Type B pancreatic cell (in vitro differentiated cells): ENCODE measurements at places on chromosomes 13 and 19.

GRCh38 chr19:16535381-16535780 is 6.9 kb downstream of the CHERP start:
- DNase-seq = no peak
- no peaks in the 10 kb centered on the region for H3K27me3 ChIP-seq
- H3K27ac ChIP-seq = no peak overlapping the region
- peaks cover 20% of the 10 kb centered on the region for H3K36me3 ChIP-seq
- no peaks in the 10 kb centered on the region for H3K4me1 ChIP-seq
- no peak overlapping the region for H3K4me3 ChIP-seq

GRCh38 chr19:47511681-47512080 is 3.2 kb downstream of the NAPA start:
- H3K27ac ChIP-seq = peak overlapping the region; percentile 95
- no peak for DNase-seq
- no peaks in the 10 kb centered on the region for H3K27me3 ChIP-seq
- peaks cover 6% of the 10 kb centered on the region for H3K36me3 ChIP-seq

- DNase-seq = no peak
- H3K4me3 ChIP-seq = no peak overlapping the region
- no peak overlapping the region for H3K27ac ChIP-seq
- peaks cover 4% of the 10 kb centered on the region for H3K4me1 ChIP-seq
- H3K27me3 ChIP-seq = no peaks in the 10 kb centered on the region
Measured at GRCh38 chr19:4059453-4059871, 7.2 kb downstream of the ZBTB7A start.

DNA sequence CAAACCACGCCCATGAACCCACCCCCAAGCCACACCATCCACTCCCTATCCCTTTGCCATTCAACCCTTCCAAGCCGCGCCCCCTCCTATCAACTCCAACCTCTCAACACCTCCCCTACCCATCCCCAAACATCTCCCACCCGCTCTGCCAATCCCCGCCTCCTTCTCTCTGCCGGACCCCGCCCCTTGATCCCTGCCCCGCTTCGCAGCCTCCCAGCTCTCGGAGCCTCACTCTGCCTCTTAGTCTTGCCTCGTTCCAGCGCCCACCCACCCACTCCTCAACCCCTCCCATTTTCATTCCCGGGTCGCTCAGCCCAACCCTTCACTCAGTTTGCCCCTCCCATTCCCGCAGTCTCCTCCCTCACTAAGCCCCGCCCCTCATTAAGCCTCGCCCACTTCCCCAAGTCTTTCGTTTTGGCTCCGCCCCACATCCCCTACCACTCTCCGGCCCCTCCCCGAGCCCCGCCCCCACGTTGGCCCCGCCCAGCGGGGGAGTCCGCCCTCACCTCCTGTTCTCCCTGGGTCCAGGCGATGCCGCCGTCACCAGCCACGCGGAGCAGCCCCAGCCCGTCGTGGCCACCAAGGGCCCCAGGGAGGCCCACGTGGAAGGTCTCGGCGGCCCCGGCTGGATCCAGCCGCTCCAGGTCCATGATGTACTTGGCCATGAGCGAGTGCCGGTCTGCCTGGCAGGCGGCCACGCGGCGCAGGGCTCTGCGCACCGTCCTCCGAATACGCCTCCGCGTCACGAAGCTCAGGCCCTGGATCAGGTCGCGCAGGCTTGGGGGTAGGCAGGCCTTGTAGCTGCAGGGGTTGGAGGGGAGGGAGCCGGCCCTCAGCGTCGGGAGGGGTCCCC is 5.7 kb downstream of the JAK3 start:
- H3K4me1 ChIP-seq = no peaks in the 10 kb centered on the region
- peaks cover 25% of the 10 kb centered on the region for H3K27me3 ChIP-seq
- peak; percentile 92 for DNase-seq
- no peaks in the 10 kb centered on the region for H3K36me3 ChIP-seq
- peak overlapping the region; percentile 83 for H3K4me3 ChIP-seq

DNA sequence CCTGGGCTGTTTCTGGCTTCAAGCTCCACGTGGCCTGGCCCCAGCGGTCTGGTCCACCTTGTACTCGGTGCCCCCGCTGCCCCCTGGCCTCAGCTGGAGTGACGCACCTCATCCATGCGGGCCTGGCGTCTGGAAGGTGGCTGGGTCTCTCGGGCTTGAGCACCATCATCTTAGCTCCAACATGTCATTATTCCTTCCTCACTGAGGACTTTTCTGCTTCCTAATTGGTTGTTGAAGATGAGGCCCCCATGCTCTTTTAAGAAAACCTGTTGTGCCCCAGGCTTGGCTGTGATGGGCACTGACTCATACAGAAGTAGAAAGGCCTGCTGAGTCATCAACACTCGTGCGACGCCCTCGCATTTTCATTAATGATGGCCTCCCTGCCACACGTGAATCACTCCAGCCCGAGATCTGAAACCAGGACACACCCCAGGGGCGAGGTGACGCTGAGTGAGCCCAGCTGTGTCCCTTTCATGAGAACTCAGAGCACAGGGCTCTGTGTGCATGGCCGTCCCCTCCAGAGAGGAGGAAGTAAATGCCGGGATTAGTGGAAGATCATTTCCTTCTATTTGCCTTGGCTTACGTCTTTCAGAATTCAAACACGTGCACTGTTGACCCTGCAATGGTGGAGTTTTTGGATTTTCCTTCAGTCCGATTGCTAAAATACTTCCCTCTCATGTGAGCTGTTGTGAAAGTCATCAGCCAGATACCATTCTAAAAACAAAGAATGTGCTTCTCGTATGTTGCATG is 14.0 kb upstream of the GJA3 start:
- H3K27me3 ChIP-seq = peaks cover 28% of the 10 kb centered on the region
- no peak for DNase-seq
- H3K4me3 ChIP-seq = peak overlapping the region; percentile 57
- H3K27ac ChIP-seq = peak overlapping the region; percentile 93
- no peaks in the 10 kb centered on the region for H3K36me3 ChIP-seq

DNA sequence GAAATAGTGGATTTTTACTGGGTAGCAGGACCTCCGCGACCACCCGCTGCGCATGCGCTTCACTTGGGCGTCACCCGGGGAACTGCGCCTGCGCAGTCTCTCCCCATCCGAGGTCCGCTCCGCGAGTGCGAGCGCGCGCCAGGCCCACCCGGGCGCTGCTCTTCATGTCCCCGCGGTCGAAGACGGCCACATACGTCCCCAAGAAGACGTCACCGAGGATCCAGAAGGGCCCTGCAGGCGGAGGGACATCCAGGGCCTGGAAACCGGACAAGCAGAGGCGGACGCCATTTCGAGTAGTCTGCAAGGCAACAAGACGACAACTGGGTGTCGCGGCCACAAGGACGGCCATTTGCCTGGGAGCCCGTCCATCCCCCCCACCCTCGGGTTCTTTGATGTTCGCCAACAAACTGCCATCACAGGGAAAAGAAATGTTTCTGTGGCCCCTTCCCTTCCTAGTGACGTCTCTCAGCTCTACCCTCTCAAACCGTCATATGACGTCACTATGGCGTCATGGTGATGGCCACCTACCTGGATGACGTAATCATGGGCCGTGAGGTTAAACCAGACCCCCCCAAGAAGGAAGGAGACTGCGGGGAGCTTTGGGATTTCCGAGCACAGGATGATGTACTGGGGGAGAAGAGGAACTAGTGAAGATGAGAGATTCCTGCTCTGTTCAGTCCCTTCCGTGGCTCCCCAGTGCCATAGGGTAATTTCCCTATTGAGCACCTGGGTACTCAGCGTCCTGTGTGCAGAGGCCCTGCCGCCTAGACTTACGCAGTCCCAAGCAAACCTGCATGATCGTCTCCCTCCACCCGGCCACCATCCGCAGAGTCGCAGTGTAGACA is 6.7 kb downstream of the NAPSA start:
- no peak overlapping the region for H3K4me3 ChIP-seq
- no peaks in the 10 kb centered on the region for H3K27me3 ChIP-seq
- H3K36me3 ChIP-seq = peaks cover 6% of the 10 kb centered on the region
- DNase-seq = no peak

GRCh38 chr13:42970824-42971690 is 21.0 kb downstream of the EPSTI1 start:
- peaks cover 33% of the 10 kb centered on the region for H3K4me1 ChIP-seq
- peaks cover 9% of the 10 kb centered on the region for H3K36me3 ChIP-seq
- no peak for DNase-seq

DNA sequence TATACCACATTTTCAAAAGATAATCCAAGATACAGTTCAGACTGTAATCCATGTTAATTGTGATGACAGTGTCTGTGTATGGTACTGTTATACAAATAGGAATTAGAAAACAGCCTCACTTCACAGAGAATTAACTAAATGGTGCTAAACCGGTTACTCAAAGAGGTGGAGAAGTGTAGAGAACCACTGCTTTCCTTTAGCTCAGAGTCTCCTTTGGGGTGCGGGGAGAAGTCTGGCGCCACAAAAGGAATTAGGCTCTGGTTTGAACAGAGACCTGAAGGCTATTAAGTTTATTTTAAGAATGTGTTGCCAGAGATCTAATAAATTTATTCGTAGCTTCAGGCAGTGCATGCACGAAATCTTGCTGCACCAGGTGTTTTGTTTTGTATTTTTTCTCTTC is 65.8 kb downstream of the FREM2 start:
- H3K27me3 ChIP-seq = no peaks in the 10 kb centered on the region
- DNase-seq = no peak
- peaks cover 15% of the 10 kb centered on the region for H3K4me1 ChIP-seq
- peak overlapping the region; percentile 34 for H3K4me3 ChIP-seq

DNA sequence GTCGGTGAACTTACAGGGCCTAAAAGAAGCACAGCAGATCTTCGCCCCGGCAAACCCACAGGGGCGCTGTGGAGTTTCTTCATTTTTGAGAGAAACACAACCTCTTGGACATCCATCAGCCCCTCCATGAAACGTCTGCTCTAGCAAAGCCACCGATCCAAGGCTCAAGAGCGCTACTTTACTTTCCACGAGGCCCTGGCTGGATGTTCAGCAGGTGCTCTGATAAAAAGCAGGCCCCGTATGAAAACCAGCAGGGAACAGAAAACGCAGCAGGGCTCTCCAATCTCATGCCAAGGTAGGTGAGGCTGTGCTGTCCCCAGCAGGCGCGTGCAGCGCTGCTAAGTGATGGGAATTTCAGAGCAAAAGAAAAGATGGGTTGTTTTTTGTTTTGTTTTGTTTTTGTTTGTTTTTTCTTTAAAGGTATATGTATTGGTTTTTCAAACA is 86.7 kb downstream of the IRS2 start:
- no peak overlapping the region for H3K4me3 ChIP-seq
- no peak overlapping the region for H3K27ac ChIP-seq
- no peak for DNase-seq
- H3K36me3 ChIP-seq = no peaks in the 10 kb centered on the region
- H3K27me3 ChIP-seq = no peaks in the 10 kb centered on the region

- DNase-seq = no peak
- H3K27ac ChIP-seq = no peak overlapping the region
- H3K27me3 ChIP-seq = peaks cover 33% of the 10 kb centered on the region
- H3K4me1 ChIP-seq = peaks cover 8% of the 10 kb centered on the region
- no peak overlapping the region for H3K4me3 ChIP-seq
- H3K36me3 ChIP-seq = no peaks in the 10 kb centered on the region
Measured at GRCh38 chr19:39238209-39238608, 6.6 kb downstream of the IFNL3 start.

GRCh38 chr13:44299152-44299943 is 74.3 kb upstream of the SERP2 start:
- DNase-seq = no peak
- H3K36me3 ChIP-seq = no peaks in the 10 kb centered on the region
- peaks cover 24% of the 10 kb centered on the region for H3K4me1 ChIP-seq
- H3K27ac ChIP-seq = no peak overlapping the region
- no peak overlapping the region for H3K4me3 ChIP-seq

GRCh38 chr19:33390101-33390907 is 16.8 kb downstream of the CEBPG start:
- no peaks in the 10 kb centered on the region for H3K36me3 ChIP-seq
- no peaks in the 10 kb centered on the region for H3K4me1 ChIP-seq
- no peak for DNase-seq
- H3K27me3 ChIP-seq = no peaks in the 10 kb centered on the region
- H3K27ac ChIP-seq = no peak overlapping the region

GRCh38 chr13:50390503-50391248 is 375.4 kb downstream of the KCNRG start:
- no peaks in the 10 kb centered on the region for H3K36me3 ChIP-seq
- H3K4me1 ChIP-seq = peaks cover 27% of the 10 kb centered on the region
- H3K27ac ChIP-seq = no peak overlapping the region
- H3K27me3 ChIP-seq = no peaks in the 10 kb centered on the region
- no peak overlapping the region for H3K4me3 ChIP-seq
